ENCODE measurements at places on chromosomes 4 and X.

DNA sequence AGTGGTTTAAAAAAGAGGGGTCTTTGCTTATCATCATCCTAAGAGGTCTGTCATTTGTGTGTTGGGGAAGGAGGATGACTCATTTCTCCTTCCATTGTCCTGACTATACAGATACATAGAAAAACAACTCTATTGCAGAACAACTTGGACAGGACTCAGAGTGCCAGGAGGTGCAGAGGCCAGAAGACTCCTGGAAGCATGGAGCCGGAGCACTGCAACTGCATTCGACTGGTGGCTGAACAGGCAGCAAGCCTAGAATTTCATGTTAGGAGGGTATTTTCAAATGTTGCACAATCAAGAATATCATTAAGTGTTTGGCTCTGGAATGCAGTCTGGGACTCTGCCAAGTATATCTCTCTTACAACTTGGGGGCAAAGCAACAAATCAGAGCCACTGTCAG, 35.0 kb upstream of the MAML3 start:
- peak; percentile 12 for DNase-seq

DNA sequence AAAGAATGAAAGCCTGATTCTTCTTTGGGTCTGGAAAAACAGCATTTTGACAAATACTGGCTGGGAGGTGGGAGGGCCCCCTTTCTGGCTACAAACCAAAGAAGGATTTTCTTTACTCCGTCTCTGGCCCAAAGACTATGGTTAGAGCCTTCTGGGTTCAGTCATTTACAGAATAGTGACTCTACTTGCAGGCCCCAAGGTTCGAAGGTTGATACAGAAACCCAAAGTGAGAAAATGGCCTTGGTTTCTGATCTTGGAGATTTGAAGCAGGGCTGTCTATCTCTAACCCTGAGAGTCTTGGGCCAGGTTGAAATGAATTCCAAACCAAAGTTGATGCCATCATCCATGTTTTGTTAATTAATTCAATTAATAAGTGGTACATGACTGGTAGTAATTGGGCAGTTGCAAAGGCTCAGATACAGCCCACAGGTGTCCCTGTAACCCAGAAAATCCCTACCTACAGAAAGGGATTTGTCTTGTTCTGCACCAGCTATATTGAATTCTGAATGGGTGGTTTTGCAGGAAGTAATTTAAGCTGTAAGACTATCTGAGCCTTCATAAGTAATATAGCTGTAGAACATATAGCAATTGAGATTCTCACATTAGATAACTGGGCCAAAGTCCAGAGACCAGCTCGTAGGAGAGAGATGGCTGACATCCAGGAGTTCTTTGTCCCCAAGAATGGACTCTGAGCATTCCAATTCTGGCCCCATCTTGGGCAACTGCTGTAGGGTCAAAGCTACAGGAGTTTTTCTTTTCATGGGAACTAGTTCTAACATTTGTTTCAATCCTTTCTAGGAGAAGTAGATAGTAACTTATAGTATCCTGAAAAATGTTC, 34.5 kb downstream of the CHRNA9 start:
- no peak for DNase-seq

- no peak for DNase-seq
Measured at GRCh38 chr4:146132445-146132844, 43.1 kb upstream of the LSM6 start.

- DNase-seq = no peak
Measured at GRCh38 chrX:105126201-105126600, 94.3 kb downstream of the TEX13A start.

GRCh38 chr4:121353213-121353612, 27.6 kb downstream of the QRFPR start:
- DNase-seq = no peak

GRCh38 chrX:118717678-118718391, 9.6 kb upstream of the IL13RA1 start:
- no peak for DNase-seq

DNA sequence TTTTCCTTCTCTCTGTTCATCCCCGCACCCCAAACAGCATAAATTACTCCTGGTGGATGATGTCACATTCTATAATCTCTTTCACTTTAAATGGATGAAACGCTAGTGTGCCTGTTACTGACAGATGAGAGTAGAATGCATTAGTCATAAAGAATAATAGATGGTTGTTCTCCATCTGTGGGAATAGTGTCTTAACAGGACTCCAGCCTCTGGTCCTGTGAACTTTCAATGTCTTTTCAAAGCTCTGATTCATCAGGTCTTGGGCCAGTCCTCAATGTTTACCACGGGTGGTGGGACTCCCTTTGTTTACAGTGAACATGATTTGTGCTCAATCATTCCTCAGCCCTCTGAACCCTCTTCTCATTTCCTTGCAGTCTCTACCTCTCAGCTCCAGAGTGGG, 182.6 kb downstream of the GABRB1 start:
- no peak for DNase-seq

DNA sequence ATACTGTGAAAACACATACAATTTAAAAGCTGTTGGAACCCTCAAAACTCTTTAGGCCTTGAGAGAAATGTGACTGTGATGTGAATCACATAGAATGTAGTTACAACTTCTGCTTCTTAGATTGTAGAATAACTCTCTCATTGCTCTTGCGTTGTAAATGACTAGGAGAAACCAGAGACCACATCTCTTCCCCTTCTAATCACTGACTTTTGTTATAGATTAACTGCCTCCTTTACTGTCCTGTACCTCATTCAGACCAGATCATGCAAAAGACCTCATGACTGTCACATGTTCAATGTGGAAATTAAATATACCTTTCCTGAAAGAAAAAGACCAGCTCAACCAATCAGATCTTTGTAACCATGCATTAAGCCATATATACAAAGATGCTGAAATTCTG, 43.2 kb upstream of the NEIL3 start:
- no peak for DNase-seq

GRCh38 chrX:108735679-108736508, 469 bp downstream of the IRS4 start:
- DNase-seq = no peak

DNA sequence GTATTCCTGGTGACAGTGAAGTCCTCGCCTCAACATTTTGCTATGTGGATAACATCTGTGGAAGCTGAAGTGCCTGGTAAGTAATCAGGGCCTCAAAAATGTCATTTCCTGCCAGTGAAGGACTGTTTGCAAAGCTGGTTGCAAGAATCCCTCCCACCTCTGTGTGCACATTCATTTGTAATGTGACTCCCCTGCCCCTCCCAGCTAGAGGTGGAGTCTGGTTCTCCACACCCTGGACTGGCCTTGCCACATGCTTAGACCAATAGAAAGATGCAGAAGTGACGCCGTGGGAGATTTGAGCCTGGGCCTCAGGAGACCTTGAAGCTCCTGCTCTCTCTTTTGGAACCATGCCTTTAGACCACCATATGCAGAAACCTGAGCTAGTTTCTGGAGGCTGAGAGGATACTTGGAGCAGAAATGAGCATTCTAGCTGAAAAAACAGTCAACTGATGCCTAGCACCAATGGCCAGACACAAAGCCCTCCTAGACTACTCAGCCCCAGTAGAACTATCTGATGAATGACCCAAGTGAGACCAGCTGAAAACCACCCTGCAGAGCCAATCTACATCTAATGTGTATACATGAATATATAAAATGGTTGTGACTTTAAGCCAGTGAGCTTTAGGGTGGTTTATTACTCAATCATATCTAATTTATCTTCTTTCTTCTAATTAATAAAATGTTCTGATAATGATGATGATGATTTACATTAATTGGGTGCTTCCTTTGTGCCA, 47.8 kb upstream of the CRMP1 start:
- DNase-seq = no peak

- DNase-seq = no peak
Measured at GRCh38 chr4:89008166-89008565, 48.8 kb downstream of the FAM13A start.

DNA sequence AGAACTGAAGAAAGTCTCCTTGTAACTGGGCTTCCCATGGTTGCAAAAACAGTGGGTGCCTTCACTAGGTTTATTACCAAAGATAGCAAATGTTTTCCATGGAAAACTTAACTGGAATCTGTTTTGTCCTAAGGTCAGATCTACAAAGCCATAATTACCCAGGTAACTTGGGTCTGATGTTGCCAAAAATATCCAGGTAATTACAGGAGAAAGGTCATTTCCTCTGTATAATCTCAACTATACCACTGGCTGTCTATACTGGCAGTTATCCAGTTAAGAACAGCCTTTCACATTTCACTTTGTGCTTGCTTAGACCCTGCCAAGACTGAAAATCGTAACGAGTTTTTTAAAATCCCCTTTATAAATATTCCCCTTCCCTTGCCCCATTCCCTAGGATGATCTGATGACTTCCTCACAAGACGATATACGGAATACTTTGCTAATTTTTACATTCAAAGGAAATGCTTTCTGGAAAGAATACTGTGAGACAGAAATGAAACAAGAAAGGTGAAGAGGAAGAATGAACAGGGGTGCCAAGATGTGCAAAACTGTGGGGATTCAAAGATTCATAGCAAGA, 105.5 kb downstream of the MAML3 start:
- no peak for DNase-seq

GRCh38 chrX:14022019-14022418, 7.7 kb downstream of the GEMIN8 start:
- no peak for DNase-seq

GRCh38 chrX:115584696-115585095, 23.7 kb downstream of the PLS3 start:
- no peak for DNase-seq

- no peak for DNase-seq
Measured at GRCh38 chrX:140099221-140099620, 133.9 kb upstream of the CXorf66 start.

GRCh38 chr4:14596028-14596427, 406.3 kb upstream of the CPEB2 start:
- DNase-seq = no peak

GRCh38 chrX:15973946-15974345, 119.3 kb upstream of the AP1S2 start:
- peak; percentile 13 for DNase-seq

DNA sequence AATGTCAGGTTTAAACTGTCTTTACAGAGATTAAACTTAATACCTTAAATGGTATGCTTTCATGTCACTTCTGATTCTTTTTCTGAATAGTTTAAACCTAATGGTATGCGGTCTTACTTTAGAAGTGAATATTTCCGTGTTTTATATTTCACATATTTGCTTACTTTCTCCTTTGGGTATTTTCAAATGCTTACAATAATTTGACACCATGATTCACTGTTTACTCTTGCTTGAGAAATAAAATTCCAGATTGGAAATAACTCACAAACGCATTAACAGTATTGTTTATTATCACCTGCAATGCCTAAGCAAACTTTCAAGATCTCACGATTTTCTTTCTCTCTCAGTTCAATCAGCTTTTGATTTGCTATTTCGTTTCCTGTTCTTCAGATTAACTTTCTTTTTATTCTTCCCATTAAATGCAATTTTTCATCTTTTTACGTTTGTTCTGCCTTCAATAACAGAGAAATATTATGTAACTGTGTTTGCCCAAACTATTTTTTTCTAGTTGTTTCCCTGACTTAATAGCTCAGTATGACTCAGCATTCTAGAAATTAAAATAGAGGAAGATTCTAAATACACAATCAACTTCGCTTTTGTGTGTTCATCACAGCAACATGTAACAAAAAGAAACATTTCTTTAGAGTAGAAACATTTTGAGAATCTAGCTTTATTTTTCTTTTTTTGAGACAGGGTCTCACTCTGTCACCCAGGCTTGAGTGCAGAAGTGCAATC, 955.5 kb upstream of the PRKX start:
- no peak for DNase-seq

DNA sequence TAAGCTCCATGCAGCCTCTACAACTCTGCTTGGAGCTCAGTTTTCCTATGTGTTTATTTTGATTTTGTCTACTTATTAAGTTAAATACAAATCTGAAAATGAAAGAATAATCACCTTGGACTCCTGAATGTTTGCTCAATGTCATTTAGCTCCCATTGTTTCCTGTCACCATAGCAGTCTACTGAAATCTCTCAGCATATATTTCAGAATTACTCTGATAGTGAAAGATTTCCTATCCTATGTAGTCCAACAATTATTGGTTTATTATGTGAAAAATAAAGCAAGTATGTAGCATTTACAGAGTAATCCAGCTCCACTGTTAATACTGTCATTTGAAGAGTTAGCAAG, 168.4 kb downstream of the CBR4 start:
- DNase-seq = no peak

DNA sequence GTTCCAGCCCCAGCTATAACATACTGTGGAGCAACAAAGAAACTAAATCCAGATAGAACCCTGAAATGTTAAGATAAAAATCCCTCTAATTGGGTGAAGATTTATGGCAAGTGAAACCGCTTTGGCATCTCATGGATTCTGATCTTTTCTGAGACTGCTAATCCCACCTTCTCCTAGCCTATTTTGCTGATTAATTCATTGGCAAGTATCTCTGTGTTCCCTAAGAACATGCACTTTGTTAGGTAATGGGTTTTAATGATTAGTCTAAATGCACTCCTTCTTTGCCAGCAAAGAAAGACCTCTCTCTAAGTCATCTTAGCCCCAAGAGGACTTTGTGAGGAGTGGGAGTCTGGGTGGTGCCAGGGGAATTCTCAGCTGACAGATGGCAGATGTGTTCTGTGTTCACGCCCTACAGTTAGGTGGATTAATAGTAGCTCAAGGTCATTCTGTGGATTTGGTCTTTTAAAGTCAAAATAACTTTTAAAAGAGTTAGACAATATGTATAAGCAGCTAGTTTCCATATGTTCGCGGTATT, 171.3 kb downstream of the UNC5C start:
- DNase-seq = no peak

GRCh38 chrX:39161611-39162255, 360.5 kb downstream of the MID1IP1 start:
- no peak for DNase-seq

DNA sequence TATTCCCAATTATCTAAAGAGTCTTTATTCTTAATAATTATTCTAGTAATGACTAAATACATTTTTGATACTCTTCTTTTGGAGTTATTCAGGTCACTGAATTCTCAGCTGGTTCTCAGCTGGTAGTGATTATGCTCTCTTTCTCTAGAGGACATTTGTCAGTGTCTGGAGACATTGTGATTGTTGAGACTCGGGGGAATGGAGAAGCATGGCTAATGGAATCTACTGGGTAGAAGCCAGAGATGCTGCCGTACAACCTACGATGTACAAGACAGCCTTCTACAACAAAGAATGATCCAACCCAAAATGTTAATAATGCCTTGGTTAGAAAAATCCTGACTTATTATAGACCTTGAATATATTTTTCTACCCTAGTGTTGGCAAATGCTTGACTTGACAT, 149.2 kb upstream of the ANKRD50 start:
- no peak for DNase-seq

DNA sequence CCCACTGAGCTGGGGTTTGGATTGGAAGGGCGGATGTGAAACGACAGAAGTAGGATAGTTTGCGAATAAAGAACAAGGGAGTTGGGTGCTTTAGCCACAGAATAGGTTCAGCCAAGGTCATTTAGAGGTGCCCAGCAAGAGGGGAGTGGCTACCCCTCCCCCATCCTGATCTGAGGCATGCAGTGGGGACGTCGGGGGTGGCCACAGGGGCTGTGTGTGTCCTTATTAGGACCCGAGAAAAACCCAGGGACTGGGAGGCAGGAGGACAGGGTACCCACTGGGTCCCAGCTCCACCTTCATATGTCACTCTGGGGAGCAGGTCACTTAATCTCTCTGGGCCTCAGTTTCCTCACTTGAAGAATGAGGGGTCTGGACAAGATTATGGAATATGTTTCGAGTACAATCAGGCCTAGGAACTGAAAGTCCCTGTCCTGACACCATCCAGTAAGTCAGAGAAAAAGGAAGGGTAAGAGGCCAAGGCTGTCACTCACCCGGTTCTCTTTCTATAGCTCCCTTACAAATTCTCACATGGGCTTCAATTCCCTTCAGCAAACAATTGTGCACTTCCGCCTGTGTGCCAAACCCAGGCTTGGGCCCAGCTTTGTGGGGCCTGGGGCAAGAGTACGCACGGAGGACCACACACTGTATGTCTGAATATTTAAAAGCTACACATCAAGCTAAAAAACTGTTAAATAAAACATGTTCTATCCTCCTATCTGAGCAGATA, 4.2 kb upstream of the NYX start:
- no peak for DNase-seq

All from tibial nerve (tissue), 4 donors.